ENCODE measurements at places on chromosomes 1 and 21.

DNA sequence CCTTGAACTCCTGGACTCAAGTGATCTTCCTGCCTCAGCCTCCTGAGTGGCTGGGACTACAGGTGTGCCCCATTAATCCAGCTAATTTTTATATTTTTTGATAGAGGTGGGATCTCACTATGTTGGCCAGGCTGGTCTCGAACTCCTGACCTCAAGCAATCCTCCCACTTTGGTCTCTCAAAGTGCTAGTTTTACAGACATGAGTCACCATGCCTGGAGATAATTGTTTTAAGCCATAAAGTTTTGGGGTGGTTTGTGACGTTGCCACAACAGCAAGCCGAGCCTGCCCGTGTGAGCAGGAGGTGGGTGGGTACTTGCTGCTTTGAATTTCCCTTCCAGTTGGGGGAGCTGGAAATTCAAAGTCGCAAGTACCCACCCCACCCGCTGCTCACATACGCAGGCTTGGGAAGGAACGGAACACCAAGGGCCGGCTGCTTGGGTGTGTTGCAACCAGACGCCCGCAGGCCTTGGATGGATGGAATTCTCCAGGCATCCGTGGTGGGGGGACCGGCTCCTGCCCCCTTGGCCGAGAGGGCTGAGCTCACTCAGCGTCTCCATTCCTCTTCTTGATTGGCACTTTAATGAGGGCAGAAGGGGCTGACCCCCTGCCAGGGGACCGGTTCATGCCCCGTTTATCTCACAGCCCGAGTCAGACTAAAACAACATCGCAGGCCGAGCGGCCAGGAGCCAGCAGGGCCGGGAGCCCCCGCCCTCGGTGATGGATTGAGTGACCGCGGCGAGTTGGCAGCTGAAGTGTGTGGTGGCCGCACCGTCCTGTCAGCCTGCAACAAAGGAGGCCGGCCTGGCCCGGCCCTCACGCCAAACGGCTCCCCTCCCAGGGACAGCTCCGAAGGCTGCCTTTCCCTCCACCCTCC is 78.1 kb downstream of the DHRS3 start:
- peak; percentile 86 for ATAC-seq

DNA sequence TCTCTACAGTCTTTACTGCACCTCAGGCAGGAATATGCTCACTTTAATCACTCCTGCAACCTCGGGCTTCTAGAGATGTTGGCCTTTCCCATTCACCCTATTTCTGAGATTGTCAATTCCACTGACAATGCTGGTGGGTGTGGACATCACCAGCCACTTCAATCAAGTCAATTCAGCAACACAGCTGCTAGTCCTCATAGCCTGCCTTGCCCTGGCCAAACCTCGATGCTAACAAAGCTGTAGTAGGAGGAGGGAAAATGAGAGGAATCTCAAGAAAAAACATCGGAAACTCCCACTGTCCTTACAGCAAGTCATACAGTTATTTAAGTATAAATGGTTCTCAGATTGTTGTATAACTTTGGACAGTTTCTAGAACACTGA is 155.0 kb downstream of the KCNH1 start:
- no peak for ATAC-seq

GRCh38 chr1:10561955-10562354 is 87.2 kb downstream of the PEX14 start:
- no peak for ATAC-seq

- peak; percentile 91 for ATAC-seq
Observed at GRCh38 chr1:220272047-220272840, at the start of gene RAB3GAP2. TSS of gene RAB3GAP2 (minus strand) at chr1:220272453. CDS start at chr1:220272337, 116 bp downstream.

GRCh38 chr1:10866321-10867093 is 70.1 kb upstream of the CASZ1 start:
- peak; percentile 55 for ATAC-seq

- ATAC-seq, result peak; percentile 84
Observed at GRCh38 chr1:109482791-109483671, 674 bp upstream of the ATXN7L2 start.

GRCh38 chr1:219798283-219799030 is 129.9 kb downstream of the SLC30A10 start:
- peak; percentile 25 for ATAC-seq

Data from motor neuron (in vitro differentiated cells).